ENCODE measurements at places on chromosomes 13 and 19.

GRCh38 chr13:93104270-93104669, 122.3 kb upstream of the GPC6 start:
- DNase-seq: no peak

DNA sequence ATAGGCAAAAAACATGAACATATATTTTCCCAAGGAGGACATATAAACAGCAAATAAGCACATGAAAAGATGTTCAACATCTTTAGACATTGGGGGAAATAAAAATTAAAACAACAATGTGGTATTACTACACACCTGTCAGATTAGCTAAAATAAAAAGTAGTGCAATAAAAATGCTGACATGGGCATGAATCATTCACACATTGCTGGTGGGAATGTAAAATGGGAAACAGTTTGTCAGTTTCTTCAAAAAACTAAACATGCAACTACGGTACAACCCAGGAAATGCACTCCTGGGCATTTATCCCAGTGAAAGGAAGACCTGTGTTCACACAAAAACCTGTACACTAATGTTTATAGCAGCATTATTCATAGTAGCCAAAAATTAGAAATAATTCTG, 5.3 kb upstream of the SUCLA2 start:
- no peak for DNase-seq

DNA sequence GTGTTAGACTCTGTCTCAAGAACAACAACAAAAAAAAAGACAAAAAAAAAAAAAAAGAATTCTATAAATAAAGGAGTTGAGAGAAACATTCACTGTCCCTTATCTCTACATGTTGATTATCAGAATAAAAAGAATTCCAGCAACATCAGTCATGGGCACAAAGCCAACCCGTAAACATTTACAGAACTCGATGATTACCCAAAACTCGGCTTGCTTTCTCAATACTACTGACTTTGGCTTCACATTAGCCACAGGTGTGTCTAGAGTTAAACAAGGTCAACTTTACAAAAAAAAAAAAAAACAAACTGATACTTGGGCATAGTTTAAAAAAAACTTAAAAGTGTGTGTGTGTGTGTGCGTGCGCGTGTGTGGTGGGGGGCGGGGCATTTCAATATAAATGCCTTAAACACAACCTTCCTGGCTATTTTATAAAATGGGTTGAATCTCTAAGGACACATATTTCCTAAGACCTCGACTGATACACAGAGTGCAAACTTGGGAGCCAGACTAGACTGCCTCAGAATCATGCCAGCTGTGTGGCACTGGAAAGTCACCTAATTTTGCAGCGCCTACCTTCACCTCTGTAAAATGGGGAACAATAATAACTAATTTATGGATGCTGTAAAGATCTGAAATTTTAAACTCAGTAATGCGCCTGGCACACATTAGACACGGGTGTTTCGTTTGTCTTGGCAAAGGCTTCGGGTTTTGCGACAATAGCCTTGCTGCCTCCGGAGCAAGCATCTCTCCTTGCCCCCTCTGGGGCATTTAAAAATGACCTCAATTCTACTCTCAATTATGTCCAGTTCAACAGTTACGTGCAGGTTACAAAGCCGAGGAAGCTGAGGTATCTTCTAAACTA, 922 bp downstream of the EBPL start:
- peak; percentile 25 for DNase-seq

GRCh38 chr13:31747291-31747690, 8.0 kb downstream of the RXFP2 start:
- DNase-seq: no peak

- DNase-seq: no peak
These were observed 222.0 kb downstream of the PCDH9 start for GRCh38 chr13:67008075-67008668.

- DNase-seq: no peak
These were observed 15.1 kb downstream of the ZNRF4 start for GRCh38 chr19:5470264-5470671.

DNA sequence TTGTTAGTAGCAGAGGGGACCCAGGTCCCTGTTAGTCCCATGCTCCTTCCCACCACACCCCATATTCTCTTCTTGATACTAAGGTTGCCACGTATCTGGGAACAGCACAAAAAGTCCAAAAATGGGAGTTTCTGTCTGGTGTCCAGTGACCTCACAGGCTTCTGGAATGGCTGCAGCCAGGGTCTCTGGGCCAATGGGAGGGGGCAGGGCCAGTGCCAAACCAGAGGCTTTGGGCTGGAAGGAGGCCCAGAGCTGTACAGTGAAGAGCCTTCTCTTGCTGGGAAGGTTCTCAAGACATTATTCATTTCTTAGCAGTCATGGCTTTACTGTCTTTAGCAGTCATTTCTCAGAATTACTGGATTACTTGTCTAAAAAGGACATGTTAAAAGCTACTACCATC, 119.2 kb downstream of the FRY start:
- no peak for DNase-seq

DNA sequence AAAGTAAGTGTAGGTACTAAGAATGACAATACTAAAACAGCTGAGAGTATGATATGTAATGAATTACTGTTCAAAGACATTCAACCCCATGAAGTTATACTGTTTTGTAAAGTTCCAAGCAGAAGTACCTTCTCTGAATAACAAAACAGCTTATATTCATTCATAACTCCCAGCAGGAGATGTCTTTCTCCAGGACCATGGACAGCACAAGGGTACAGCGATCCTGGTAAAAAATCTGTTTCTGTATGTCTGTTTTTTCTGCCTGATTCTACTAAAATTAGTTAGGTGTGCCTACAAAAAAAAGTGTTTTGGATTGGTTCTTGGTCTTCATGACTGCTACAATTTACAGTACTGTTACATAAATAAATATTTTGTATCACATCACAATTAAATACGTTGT, 172.5 kb upstream of the SLITRK5 start:
- no peak for DNase-seq

- no peak for DNase-seq
These were observed 2523.2 kb upstream of the PCDH20 start for GRCh38 chr13:63938851-63939250.

- DNase-seq: no peak
These were observed 21.0 kb downstream of the DHX34 start for GRCh38 chr19:47370045-47370611.

DNA sequence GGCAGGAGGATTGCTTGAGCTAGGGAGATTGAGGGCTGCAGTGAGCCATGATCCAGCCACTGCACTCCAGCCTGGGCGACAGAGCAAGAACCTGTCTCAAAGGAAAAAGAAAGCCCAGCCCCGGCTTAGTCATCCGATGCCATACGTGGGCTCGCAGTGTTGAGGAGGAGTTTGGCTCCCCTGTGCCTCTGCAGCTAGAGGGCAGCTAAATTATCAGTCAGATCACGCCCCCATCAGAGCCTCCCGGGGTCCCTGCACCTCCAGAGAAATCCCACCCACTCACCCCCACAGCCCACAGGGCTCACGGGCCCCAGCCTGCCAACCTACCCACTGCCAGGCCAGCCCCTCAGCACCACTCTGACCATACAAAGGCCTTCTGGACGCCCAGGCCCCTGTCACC, 27.6 kb downstream of the MAU2 start:
- no peak for DNase-seq

GRCh38 chr13:46633416-46633815, 80.4 kb downstream of the LRCH1 start:
- no peak for DNase-seq

DNA sequence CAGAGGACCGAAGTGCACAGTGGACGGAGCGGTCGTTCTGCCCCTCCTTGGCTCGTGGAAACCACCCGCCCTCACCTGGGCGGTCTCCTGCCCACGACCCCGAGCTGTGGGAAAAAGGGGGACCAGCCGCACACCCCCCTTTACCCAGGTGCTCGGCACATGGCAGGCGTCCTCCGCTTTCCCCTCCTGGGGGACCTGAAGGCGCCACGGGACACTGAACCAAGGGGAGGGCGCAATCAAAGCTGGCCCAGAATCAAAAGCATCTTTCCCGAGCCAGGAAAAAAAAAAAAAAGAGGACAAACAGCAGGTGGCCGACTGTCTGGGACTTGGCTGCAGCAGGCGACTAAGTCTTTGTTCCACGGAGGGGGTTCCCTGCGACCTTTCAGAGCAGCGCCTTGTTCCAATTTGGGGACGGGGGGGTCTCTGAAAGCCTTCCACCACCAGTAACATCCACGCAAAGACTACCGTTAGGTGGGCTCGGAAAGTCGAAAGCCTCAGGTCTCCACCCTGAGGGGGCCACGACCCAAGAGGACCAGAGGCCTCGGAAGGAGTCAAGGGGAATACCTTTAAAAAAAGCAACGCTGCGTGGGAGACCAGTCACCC, 1.1 kb downstream of the MBD3 start:
- DNase-seq: no peak

- DNase-seq: no peak
These were observed 29.3 kb downstream of the ZNF566 start for GRCh38 chr19:36460046-36460445.

GRCh38 chr19:57263244-57263741, 17.0 kb upstream of the ZNF460 start:
- DNase-seq: no peak

DNA sequence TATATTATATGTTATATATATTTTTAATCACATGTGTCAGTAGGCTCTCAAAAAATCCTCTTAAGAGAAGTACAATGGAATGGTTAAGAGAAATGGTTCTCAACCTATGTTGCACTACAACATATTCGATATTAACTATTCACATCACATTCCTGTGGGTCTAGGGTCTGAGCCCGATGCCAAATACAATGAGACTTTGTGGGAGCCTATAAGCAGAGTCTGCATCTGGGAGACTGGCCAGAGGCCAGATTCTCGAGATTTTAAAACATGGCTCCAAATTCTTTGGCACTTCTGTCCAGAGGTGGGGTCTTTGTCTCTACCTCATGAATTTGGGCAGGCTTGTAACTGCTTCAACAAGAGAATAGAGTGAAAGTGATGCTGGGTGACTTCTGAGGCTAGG, 79.4 kb upstream of the NBEA start:
- no peak for DNase-seq

- DNase-seq: no peak
These were observed 282.2 kb downstream of the SLITRK5 start for GRCh38 chr13:87953381-87953780.

DNA sequence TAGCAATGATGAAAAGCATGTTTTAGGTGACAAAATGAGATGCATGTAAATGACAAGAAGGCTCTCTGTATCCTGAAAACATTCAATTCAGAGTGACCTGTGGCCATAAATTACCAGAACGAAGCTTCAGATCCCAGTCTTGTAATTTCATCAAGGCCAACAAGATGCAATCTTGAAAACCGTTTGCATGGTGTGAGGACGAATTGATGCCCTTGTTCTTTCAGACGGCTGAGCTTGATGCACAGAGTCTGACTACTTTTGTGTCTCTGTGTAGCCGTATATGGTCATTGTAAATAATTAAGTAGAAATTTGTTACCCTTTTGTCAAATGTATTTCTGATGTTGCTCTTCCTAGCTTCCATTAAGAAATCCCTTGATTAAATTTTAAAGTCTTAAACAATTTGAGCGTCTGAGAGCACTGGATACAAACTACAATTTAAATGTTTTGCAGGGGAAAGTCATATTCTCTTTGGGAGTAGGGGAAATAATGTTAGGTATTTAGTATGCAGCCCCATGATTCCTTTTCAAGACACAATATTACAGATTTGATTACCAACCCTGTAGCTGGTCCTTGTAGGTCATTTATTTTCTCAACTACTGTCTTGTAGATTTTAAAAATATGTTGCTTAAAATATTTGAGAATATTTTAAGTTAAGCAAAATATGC, 125.8 kb upstream of the PCDH9 start:
- no peak for DNase-seq

DNA sequence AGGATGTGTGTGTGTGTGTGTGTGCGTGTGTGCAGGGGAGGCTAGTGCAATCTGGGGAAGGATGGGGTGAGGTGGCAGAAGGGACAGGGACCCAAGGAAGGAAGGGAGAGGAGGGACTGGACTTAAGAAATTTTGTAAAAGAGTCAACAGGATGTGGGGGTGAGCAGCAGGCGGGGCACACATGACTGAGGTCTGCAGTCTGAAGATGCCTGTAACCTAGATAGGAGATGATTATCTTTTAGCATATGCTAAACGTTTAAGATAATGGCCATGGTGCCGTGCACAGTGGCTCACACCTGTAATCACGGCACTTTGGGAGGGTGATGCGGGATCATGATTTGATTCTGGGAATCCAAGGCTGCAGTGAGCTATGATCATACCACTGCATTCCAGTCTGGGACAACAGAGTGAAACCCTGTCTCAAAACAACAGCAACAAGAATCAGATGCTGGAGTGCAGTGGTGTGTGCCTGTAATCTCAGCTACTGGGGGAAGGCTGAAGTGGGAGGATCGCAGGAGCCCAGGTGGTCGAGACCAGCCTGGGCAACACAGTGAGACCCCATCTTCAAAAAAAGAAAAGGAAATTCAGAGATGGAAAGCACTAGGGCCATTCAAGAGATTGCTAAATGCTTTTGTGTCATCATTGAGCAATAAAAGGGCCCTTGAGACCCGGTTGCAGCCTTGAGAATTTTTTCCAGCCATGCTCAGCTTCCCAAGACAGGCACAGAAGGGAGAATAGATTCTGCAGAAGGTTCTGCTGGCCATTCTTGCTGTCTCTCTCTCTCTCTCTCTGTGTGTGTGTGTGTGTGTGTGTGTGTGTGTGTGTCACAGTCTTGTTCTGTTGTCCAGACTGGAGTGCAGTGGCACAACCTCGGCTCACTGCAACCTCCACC, 3.8 kb upstream of the ZNF414 start:
- DNase-seq: no peak

DNA sequence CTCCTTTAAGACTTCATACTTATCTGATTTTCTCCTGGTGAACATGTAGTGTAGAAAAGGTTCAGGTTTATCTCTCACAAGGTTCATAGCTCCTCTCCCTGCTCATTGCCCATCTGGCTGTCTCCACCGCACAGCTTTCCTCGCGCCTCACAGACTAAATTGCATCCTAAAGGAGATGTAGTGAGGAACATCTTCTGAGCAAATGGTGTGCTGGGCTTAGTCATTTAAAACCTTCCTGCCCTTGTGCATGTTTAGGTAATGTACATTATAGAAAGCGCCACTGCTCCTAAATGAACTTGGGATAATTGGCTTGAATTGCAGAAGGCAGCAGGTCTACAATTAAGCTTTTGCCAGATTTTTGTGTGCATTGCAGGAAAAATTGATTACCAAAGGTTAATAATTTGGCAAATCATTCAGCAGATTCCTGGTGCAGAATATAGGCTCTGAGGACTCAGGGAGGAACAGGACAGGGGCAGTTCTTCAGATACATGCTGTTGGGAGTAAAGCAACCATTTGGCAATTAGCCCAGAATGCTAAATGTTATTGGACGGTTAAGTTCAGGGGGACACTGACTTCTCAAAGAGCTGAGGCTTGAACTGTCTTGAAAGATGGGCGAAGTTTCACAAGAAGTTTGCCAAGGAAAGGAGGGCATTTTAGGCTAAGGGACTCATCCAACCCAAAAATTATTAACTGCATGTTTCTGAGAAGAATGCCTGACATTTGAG, 108.4 kb upstream of the CLDN10 start:
- DNase-seq: no peak

DNA sequence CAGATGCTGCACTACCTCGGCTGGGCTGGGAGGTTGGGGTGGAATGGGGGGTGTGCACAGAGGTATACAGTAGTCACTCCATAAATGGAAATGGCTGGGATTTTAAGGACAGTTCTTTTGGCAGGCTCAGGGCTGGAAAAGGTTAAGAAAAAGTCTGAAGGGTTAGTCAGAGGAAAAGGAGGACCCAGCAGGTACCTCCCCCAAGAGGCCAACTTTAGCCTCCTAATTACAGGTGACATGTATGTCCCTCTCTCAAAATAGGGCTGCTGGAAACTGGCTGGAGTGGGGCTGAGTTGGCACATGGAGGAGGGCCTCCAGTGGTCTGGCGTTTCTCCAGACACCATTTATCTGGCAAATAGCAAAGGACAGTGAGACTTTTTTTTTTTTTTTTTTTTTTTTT, 994 bp downstream of the CCDC194 start:
- no peak for DNase-seq
